Stimulated activated CD8-positive, alpha-beta memory T cell treated with anti-CD3 and anti-CD28 coated beads, Interleukin-15, amount 100 ng/mL, for 1 hour (primary cell): ENCODE measurements at places on chromosomes 4 and X.

- DNase-seq: no peak
Measured at GRCh38 chr4:35559559-35560365, 684.6 kb downstream of the ARAP2 start.

GRCh38 chr4:24265989-24266388, 318.4 kb downstream of the DHX15 start:
- DNase-seq: no peak

- no peak for DNase-seq
Measured at GRCh38 chr4:157792716-157793115, 380.1 kb downstream of the GASK1B start.

DNA sequence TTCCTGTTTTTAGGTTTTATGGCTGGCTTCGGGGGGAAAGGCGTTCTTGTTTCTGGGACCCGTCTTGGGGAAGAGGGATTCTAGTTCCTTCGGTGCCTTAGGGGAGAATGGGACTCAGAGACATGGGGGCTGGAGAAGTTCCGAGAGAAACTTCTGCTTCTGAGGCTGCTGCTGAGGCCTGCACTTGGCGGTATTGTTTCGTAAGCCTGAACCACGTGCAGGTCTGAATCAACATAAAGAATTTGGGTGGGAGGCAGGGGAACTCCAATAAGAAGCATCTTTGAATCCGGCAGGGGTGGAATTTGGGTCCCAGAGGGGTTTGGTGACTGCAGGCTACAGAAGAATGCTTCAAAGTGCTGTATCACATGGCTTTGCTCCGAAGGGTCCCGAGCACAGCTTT, 15.1 kb downstream of the XG start:
- no peak for DNase-seq

DNA sequence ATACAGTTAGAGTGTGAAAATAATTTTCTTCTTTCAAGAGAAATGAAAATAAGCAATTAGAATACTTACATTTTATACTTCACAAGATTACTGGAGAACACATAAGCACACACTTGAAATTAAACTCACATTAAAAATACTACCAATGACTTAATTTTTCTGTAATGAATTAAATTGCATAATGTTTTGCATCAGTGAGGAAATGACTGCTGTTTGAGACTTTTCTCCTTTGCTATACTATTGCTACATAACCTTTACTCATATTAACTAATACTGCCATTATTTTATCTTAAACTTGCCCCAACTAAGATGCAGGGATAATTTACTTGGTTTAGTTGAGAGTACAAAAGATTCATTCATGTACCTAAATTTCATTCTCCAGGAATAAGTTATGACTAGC, 590.9 kb downstream of the ARAP2 start:
- no peak for DNase-seq

- DNase-seq: no peak
Measured at GRCh38 chr4:24560868-24561368, 23.4 kb downstream of the DHX15 start.
